ENCODE measurements at places on chromosomes 6 and 20.

GRCh38 chr20:21681922-21682318 is 23.5 kb upstream of the PAX1 start:
- no peak for DNase-seq

DNA sequence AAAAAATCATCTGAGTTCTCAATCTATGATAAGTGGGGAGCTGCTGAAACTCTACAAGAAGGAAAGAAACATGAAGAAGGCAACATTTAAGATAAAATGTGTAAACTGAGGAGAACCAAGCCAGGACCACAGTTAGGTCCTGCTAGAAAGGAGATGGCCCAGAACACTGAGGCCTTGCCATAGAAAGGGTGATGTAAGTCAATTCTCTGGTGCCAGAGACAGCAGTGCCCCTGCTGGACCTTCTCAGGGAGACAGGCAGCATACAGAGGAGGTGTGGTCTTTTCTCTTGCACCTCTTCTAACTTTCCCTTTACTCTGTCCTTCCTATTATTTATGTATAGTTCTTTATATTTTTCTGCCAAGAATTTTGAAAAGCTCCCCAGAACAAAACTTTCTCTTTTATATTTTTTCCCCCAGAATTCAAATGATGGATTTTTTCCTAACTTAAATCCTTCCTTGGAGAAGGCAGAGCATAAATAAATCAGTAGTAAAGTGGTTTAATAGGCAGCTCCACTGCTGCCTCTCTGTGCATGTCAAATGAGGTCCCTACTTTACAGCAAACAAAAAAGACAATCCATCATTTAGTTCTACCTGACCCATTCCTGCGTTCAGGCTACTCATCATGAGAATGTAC is 9.0 kb downstream of the UQCC2 start:
- no peak for DNase-seq

DNA sequence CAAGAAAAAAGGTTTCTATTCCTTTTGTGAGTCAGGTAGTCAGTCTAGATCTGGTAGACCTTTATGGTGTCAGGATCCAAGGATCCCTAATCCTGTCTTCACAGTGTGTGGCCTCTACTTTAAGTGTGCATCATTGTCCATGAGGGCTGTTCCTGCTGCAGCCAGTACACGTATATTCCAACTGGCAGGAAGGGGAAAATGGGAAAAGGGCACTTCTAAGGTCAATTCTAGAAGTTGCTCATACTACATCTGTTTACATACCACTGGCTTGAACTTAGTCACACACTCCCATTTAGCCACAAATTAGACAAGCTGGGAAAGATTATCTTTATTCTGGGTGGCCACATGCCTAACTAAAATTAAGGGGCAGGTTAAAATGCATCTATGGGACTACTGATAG is 9.7 kb upstream of the MMS22L start:
- DNase-seq, result no peak

GRCh38 chr6:64141680-64142079 is 506.1 kb downstream of the PHF3 start:
- DNase-seq, result no peak

DNA sequence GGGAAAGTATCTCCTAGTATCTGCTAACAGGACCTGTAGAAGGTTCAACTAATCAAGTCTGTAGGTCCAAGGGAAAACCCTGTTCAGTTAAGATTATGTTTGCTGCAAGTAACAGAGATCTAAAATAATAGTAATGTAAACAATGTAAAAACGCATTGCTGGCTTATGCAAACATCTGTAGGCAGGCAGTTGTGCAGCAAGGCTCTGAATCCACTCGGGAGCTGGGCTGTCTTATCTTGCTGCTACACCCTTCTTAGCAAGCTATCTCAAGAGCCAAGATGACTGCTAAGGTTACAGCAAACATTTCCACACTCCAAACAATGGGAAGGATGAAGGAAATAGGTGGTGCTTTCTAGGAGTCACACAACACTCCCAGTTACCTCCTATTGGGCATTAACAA is 397.3 kb upstream of the NRSN1 start:
- DNase-seq, result no peak

DNA sequence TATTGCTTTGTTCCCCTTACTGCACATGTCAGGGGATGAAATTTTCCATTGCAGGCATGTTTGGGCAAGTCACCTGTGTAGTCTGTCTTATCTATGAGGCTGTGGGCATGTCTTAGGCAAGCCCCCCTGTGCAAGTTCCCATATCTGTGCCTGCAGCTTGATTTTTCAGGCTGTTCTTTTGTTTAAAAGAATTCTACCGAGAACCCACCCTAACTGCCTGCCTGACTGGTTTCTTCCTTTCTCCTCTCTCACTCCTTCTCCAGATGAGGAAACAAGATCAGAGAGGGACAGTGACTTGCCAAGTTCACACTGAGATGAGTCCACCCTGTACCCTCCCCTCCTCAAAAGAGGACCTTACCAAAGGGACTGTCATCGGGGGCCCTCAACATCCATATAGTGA is 11.0 kb downstream of the TREML2 start:
- no peak for DNase-seq

- DNase-seq, result no peak
These were observed 22.5 kb downstream of the SLC52A3 start for GRCh38 chr20:745683-746301.

GRCh38 chr6:30450909-30451841 is 38.1 kb upstream of the HLA-E start:
- DNase-seq, result peak; percentile 76

DNA sequence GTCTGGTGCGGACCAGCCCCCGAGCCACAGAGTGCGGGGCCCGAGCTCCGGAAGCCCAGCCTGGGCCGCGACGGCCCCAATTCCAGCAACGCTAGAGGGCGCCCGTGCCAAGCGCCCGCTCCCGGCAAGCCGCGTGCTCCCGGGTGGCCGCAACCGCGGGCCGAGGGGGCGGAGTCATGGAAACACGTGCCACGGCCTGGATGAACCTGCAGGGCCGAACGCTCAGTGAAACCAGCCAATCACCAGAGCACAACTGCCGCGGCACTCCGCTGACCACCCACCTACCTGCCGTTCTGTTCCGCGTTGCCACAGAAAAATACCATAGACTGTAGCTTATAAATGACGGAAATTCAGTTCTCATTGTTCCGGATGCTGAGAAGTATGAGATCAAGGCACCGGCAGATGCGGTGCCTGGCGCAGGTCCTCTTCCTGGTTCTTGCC is 85.7 kb upstream of the FOXC1 start:
- peak; percentile 51 for DNase-seq

- no peak for DNase-seq
These were observed 482.7 kb upstream of the JARID2 start for GRCh38 chr6:14763139-14763538.

DNA sequence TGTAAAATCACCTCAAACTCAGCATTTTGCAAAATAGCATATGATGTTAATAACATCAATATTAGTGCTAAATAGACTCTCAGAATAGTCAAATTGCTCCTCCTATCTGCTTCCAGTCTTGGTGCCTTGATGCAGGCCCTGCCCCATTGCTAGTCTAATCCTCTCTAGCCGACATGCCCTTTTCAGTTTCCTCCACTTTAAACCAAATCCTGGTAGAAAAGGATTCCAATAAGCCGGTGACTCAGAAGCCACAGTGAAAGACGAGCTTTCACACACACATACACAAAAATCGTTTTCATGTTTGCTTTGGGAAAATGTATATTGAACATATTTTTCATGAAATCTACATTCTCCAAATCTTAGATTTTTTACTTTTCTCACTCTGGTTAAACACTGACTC is 203.1 kb downstream of the LMBRD1 start:
- DNase-seq, result no peak

GRCh38 chr6:158500016-158500735 is 59.7 kb upstream of the TMEM181 start:
- DNase-seq, result no peak

- DNase-seq, result peak; percentile 32
These were observed 801 bp downstream of the TBPL1 start for GRCh38 chr6:133953634-133954415.

DNA sequence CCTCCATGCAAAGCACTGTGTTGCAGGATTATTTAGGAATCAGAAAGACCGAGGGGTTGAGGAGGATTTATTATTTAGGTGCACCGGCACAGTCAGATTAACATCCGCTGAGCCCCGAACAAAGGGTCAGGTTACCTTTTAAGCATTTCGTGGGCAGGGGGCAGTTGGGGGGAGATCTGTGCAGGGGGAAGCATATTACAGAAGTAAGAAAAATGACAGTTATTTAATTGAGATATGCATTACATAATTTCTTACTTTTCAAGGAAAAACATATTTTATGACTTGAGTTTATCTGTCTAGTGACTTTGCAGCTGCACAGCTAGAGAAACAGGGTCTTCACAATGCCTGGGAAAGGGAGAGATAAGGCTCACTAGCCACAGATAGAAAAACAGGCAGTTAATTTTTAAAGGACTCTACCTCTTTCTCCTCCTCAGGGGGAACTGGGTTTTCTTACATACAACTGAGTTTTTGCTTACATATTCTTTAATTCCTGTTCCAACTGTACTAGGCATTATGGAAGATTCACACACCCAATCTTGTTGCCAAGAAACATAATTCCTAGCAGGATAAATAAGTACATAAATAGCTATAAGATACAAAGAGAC is 1.7 kb upstream of the HINT3 start:
- DNase-seq, result no peak

DNA sequence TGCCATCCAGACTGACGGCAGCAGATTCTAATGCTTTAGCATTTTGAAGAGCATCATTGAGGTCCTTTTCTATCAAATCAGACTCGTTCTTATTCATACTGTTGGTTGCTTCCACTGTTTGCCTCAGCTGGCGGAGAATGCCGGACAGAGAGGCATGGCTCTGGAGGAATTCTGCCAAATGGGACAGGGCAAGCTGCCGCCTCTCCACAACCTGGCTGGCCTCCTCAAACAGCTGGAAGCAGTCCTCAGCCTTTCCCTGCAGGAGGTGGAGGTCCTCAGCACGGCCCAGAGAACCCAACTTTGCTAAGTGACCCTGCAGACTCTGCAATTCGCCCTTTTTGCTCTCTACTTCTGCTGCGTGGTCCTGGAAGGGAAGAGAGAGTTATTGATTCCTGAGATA is 220.5 kb downstream of the SYNE1 start:
- DNase-seq, result no peak

- no peak for DNase-seq
These were observed 7.5 kb upstream of the ASIP start for GRCh38 chr20:34233687-34234086.

- DNase-seq, result no peak
These were observed 66.0 kb upstream of the STX16 start for GRCh38 chr20:58584881-58585752.

- DNase-seq, result no peak
These were observed 11.5 kb downstream of the ARHGAP18 start for GRCh38 chr6:129698430-129698829.

GRCh38 chr6:25746968-25747367 is 7.6 kb upstream of the SLC17A4 start:
- DNase-seq, result no peak

DNA sequence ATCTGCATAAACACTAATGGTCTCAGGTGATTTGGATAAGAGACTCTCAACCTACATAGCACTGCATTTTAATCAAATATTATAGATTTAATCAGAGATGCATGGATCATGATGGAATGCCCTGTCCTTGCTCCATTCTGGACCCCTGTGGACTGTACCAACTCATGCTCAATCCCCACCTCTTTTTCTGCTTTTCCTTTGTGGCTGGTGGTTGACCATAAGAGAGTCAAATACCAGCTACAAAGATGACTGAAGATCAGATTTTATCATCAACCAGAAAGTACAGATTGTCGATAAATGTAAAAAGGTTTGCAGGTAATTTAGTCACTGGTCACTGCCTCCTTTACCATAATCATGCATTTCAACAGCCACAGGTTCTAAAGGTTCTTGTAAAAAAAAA is 116.2 kb downstream of the ME1 start:
- DNase-seq, result no peak

GRCh38 chr6:169155481-169155880 is 98.2 kb downstream of the THBS2 start:
- DNase-seq, result no peak

DNA sequence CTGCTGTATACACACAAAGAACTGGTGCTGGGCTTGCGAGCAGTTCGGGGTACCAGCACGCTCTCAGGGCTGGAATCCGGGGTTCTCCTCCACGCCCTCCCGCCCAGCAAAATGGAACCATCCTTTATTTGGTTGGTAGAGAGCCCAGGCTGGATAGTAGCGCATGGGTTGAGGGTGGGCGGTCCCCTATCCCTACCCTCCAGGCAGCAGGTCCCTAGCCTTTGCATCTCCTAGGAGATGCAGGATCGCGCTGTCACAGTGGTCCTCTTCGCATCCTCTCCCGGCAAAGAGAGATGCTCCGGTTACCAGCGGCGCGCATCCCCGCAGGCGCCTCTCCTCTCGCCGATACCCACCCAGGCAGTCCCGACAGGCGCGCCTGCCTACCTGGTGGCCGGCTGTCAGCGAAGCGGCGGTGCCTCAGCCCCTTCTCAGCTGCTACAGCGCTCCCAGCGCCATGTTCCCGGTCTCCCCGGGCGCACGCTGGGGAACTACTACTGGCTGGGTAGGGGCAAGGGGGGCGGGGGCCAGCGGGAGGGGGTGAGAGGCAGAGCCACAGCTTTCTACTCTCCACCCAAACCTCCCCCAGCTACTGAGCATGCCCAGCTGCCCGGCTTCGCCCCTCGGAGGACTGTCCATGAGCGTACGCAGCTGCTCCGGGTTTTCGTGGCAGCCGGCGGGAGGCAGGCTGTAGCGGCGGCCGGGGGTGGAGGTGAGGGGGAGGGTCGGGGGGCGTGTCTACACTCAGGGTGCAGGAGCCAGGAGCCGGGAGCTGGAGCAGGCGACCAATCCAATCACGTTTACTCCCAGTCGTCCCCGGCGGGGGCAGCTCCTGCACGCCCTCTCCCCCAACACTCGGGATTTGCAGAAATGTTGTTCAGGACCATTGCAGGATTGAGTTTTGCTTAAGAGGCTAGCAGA is at the start of gene PAK5:
PAK5 (minus strand) TSS at position 699 of the 918 bp plus-strand sequence. CDS start 194,748 bp downstream, outside the sequence.
- no peak for DNase-seq

GRCh38 chr20:53186635-53187034 is 214.5 kb downstream of the TSHZ2 start:
- no peak for DNase-seq

DNA sequence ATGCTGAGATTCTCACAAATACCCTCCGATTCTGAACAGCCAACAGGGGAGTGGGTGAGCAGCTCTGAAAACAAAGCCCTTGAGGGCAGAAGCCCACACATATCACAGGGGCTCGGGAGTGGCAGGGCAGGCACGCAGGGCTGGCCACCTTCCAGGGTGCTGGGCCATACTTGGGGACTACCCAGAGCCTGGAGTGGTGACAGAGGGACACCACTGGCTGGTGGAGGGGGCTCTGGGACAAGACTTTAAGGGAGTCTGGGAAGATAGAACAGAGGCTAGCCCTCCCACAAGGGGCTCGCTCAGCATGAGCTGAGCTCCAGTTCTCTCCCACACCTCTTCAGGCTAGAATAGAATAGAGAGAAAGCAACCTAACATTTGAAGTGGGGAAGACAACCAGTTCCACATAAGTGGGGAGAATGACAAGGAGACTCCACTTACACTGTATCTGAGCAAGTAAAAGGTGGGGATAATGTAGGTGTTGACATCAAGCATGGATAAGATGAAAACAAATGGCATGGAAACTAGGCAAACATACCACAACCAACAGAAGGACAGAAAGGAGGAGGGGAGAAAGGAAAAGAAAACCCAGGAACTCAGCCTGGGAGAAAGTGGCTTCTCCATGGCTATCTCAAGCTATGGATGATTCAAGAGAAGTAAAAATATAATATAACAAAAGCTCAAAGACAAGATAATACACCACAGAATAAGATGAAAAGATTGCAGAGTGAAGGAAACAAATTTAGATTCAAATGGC is 7.0 kb downstream of the PPIL1 start:
- DNase-seq, result no peak
